ENCODE measurements at places on chromosomes 5 and 9.

DNA sequence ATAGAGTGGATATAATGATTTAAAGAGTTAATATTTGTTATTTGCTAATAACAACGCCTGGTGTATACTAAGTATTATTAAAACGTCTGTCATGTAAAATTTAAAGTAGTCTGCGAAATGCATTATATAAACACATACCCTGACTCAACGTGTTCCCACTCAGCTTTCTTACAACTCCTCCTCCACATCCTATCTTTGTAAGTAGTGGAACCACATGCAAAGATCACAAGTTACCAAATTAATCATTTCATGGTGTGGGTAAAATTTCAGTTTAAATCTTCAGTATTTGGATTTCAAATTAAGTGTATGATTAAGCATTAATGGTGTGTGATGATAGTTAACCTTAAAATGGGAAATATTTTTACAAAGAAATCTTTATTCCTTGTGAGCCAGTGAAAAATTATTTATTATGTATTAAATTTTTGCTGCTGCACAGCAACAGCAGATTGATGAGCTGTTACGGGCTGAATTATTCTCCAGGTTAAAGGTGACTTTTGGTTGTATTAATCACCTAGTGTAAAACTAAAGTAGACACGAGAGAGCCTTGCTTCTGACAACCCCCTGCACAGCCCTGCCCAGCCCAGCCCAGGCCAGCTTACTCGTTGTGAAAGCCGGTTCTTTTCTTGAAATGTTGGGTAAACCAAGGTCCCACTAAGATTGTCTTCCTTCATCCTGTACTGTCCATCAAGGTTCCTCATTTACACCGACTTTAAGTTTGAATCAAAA lies 373.5 kb downstream of the DTWD2 start:
- no peak for DNase-seq

- DNase-seq = no peak
Measured at GRCh38 chr5:112640546-112640945, 97.1 kb upstream of the APC start.

DNA sequence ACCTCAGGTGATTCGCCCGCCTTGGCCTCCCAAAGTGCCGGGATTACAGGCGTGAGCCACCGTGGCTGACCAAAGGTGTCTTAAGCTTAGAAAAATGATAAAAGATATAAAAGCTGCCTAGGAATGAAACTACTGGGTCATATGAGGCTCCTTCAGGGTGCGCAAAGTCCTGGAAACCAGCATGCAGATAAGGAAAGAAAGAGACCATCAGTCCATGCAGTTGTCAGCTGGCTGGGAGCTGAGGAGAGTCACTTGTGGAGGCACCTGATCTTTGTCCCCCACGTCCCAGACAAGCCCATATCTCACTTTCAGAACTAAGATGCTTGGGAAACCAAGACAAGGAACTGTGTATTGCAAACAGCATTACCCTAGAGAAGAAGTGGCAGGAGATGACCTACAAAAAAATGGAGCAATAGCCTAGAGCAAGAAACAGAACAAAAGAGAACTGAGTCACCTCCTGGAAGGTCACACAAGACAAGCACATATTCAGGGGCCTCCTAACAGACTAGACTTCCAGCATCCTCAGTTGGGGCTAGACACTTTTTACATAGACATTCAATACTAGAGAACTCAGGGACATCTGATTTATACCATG lies 2.8 kb upstream of the CCDC125 start:
- DNase-seq = no peak

GRCh38 chr9:113493203-113493520 lies 29.6 kb downstream of the RGS3 start:
- no peak for DNase-seq

DNA sequence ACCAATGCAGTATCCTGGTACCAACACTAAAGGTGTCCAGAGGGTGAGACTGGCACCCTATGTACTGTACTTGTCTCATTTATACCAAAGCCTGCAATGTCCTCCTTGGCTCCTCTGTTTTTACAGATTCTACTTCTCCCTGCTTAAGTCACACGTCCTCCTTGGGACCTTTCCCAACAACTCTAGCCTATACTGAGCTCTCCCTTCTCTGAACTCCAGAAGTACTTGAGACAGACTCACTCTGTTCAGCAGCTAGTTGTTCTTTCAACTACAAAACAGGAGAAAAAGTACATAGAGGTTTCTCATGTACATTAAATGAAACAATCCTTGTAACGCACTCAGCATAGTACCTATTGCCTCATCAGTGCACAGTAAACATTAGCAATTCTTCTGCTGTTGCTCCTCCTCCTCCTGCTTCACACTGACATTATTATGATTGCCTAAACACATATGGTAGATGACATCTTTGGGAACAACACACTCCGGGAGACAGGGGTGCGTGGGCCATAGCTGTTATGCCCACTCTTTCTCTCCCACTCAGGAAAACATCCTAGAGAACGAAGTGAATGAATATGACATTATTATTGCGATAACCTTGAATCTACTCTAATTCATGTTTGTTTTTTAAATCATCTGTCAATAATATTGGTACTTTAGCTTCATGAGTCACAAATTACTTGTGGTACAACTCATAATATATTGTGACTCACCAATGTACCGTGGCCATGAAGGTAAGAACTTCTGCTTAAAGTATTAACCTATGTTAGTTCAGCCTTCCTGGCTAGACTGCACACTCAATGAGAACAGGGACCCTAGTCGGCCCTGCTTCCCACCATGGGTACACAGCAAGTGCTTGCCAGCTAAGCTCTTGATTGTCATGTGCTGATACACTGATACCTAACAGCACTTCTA lies 180.3 kb upstream of the ADRA1B start:
- DNase-seq = peak; percentile 51

- DNase-seq = no peak
Measured at GRCh38 chr5:20367178-20367577, 379.2 kb upstream of the CDH18 start.

DNA sequence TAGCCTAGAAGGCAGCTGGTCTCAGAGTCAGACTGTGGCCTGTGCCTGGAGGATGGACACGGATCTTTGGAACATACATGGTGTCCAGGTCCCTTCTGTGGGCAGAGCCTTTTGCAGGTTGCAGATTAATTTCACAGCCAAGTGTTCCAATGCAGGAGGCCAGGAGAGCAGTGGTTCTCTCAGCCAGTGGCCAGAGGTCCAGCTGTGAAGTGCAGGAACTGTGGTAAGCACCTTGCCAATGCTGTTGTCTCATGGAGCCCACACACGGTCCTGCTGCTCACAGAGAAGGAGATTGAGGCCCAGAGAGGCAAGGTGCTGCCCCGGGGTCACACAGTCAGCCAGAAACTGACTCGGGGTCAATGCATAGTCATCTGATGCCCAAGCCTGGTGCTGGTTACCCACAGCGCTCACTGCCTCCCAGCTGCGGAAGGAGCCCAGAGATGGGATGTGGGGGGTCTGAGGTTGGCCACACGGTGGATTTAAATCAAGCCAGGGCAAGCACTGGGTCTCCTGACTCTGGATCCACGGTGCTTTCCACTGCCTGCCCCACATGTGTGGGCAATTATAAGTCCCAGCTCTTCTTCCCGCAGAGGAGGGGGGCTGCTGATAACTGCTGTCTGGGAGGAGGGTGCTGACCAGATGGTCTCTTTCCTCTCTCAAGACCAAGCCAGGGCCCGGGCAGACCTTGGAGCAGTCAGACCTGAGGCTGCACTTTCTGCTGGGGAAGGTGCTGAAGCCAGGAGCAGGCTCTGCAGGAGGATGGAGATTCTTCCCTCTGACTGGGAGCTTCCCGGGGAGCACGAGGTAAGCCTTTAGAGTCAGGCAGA lies 2.8 kb downstream of the PDGFRB start:
- no peak for DNase-seq

GRCh38 chr9:35790385-35791296 lies 750 bp upstream of the NPR2 start:
- DNase-seq = peak; percentile 43

DNA sequence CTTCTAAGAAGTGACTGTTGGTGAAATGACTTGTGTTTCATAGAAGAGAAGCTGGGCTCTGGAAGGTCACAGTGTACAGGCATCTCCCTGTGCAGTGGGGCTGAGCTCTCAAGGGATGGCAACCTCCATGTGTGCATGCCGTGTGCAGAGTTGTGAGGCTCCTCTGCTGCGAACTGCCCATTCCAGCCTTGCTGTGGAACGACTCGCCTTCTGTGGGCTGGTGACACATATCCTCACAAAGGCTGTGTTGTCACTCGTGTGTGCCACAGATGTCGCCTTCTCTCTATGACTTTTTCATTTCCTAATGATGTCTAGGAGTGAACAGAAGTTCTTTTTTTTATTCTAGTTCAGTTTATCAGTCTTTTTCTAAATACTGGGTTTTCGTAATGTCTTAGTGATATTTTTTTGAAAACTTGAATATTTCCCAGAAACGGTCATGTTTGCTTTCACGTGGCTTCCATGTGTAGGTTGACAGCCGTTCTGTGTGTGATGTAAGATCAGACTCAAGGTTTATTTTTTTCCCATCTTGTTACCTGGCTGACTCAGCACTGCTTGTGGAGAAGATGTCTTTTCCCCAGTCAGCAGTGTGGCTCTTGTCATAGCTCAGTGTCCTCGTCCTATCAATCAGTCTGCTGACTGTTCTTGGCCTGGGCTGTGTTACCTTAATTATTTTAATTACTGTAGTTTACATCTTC lies 57.3 kb upstream of the CACNA1B start:
- DNase-seq = no peak

DNA sequence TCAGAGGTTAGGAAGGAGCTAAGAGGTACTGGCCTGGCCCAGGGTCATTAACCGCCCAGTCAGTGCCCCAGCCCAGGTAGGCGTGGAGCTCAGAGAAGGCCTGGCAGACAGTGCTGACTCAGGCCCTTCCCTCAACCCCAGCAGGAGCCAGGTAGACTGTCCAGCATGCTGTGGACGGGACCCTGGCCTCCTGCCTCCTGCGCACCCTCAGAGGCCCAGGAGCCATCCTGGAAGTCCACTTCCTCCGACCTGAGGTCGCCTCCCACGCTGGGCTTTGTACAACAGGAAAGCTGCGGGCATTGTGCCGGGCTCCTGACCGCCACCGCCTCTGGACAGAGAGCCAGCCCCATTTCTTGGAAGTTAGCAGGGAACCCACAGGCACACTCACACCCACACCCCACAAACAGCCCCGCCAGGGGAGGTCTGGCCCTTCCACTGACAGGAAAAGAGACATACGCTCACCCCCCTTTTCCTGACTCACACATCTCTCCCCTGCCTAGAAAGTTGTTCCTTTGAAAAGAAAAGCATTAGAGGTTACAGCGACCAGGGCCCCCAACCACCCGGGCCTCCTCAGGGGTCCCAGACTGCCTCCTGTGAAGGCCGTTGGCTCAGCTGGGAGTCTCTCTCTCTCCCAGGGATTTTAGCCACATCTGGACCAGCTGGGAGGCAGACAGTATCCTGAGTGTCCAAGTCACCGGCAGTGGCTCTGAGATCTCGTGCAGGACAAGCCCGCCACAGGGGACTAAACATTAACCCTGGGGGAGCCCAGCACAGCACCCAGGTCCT lies 7.7 kb downstream of the RALGDS start:
- no peak for DNase-seq

GRCh38 chr5:146283344-146283761 lies 55.3 kb upstream of the POU4F3 start:
- peak; percentile 92 for DNase-seq

DNA sequence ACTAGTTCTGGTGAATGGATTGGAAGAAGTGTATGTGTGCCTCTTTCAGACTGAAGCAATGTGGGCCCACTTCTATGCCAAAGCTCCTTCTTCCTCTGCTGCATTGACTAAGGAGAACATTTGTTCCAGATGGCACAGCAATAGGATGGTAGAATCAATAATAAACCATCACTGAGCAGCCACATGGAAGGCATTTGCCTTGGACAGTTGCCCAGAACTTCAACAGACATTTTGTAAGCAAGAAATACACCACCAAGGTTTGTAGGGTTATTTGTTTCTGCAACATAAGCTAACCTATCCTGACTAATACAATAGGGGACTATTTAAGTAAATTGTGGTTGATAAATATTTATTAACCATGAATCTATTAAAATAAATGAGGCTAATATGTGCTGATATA lies 37.7 kb upstream of the CSNK1G3 start:
- DNase-seq = no peak

DNA sequence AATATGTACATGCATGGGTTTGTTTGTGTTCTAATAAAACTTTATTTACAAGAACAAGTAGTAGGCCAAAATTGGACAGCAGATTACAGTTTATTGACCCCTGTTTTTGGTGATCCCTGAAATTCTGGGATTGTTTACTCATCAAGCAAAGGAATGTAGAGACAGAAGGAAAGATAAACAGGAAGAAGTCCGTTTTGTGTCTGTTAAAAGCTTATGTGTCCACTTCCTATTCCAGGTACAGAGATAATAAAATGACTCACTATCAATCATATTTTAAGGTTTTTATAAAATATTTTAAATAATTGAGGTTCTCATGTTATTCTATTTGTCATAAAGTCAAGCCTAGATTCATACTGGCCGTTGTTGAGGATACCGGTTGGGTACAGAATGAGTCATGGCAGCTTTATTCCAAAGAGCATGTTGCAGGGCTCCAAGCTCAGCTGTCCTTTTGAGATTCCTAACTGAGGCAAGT lies 214.9 kb upstream of the DAB2 start:
- DNase-seq = no peak

- no peak for DNase-seq
Measured at GRCh38 chr5:55609413-55609812, 74.6 kb upstream of the PLPP1 start.

DNA sequence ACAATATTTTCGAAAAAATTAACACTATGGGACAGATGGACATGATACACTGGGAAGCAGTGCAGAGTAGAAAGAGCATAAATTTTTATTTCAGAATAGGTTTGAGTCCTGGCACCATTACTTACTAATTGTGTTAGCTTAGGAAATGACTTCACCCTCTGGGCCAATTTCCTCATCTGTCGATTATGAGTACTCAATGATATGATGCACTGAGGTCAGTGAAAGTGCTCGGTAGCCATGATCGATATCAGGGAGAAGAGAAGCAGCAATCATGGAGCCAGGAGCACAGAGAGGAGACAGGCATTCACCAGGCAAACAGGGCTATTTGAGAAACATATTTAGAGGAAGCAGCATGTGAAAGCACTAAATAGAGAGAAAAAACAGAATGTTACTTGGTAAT lies 29.4 kb downstream of the NR6A1 start:
- DNase-seq = no peak

- no peak for DNase-seq
Measured at GRCh38 chr9:126531035-126531571, 82.6 kb upstream of the LMX1B start.

DNA sequence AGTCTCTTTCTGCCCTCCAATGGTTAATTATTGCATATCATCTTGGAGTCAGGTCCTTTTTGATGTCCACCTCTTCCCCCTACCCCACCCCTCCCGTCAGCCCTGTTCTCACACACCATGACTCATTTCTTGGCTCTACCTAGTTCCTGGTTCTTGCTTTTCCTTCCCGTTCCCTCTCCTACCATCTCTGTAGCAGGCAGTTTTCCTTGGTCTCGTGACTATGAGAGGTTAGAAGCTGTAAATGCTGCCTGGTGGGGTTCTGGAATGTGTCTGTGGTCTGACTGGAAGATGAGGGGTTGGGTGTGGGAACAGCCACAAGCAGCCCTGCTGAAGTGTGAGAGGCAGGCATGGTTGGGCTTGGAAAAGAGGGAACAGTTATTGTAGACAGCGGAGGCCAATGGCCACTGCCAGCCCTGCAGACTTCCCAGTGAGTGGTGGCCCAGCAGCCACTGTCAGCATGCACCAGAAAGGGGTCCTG lies 18.2 kb downstream of the SLC22A5 start:
- peak; percentile 98 for DNase-seq

- no peak for DNase-seq
Measured at GRCh38 chr9:37540634-37541033, 35.5 kb downstream of the FBXO10 start.

GRCh38 chr5:45507178-45507577 lies 189.0 kb downstream of the HCN1 start:
- DNase-seq = no peak
